ENCODE measurements at places on chromosomes 7 and 10.

DNA sequence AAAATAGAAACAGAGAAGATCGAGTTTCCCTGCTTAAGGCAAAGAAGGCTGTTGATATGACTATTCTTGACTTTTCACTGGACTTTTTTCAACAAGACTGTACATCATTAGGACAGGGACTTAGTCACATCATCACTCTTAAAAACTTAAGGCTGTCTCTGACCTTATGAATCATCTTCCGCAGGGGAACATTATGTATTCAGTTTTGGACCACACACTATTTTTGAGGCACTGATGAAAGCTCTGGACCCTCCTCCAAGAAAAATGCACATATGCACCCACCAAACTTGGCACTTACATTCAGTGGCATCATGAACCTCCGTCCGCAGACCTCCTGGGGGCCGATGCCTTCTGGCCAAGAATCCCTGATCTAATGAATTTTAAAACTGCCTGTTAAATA is 96.4 kb downstream of the CALD1 start:
- DNase-seq = no peak

GRCh38 chr10:25082276-25083204 is 66.1 kb downstream of the THNSL1 start:
- no peak for DNase-seq

GRCh38 chr10:13617116-13617515 is 30.4 kb downstream of the PRPF18 start:
- DNase-seq = no peak

- no peak for DNase-seq
Measured at GRCh38 chr7:142434666-142435167, 176.9 kb upstream of the PRSS58 start.

Measured in fibroblast of the aortic adventitia (primary cell).